Tongue (tissue), 3 donors: ENCODE measurements at places on chromosomes 7 and 10.

GRCh38 chr7:22476824-22477223 lies 23.2 kb downstream of the STEAP1B start:
- DNase-seq = no peak

- DNase-seq = no peak
Measured at GRCh38 chr10:112330162-112330561, 43.8 kb upstream of the ACSL5 start.

- DNase-seq = no peak
Measured at GRCh38 chr7:143379611-143380259, 1.4 kb upstream of the ZYX start.

DNA sequence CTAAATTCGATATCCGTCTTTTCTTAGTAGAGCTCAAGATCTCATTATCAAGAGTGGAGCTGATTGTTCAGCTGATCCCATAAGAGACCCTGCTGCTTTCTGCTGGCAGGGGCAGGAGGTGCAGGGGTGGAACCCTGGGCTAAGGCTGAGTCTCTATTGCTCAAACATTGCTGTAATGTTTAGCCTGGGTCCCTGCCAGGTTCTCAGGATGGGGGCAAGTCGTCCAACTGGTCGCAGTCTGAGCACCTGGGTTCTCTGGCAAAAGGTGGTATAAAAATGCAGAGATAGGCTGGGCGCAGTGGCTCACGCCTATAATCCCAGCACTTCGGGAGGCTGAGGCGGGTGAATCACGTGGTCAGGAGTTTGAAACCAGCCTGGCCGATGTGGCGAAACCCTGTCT lies 62.0 kb upstream of the NRBF2 start:
- no peak for DNase-seq

GRCh38 chr7:134891696-134892678 lies 94.3 kb upstream of the AGBL3 start:
- DNase-seq = peak; percentile 80

DNA sequence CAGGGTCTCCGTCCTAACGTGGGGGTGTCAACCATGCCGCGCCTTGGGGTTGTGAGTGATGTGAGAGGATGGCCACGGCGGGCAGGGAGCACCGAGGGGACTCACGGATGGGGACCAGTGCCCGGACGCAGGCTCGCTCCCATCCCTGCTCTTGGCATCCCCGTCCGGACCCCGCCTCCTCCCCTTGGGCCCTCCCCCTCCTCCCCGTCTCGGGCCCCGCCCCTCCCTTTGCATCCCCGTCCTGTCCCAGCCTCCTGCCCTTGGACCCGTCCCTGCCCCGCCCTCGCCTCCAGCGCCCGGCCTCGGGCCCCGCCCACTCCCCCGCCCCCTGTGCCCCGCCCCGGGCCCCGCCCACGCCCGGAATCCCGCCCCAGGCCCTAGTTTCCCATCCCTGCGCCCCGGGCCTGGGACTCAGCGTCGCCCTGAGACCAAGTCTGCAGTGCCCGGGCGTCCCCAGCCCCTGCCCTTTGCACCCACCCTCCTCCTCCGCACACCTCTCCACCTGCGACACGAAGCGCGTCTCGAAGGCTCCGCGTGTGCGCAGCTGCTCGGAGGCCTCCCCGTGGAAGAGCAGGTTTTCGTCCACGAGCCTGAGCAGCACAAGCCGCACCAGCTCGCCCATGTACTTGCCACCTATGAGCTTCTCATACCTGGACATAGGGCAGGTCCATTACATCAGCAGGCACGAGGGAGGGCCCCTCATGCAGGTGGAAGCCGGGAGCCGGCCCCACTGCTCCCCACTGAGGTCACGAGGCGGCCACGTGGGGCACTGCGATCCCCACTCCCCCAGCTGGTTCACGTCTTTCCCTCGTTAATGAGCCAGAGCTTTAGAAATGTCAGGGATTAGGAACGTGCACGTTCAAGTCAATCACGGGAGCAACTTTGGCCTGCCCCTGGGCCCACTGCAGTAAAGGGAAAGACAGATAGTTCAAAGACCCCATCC lies 5.1 kb upstream of the MYL7 start:
- DNase-seq = peak; percentile 88

DNA sequence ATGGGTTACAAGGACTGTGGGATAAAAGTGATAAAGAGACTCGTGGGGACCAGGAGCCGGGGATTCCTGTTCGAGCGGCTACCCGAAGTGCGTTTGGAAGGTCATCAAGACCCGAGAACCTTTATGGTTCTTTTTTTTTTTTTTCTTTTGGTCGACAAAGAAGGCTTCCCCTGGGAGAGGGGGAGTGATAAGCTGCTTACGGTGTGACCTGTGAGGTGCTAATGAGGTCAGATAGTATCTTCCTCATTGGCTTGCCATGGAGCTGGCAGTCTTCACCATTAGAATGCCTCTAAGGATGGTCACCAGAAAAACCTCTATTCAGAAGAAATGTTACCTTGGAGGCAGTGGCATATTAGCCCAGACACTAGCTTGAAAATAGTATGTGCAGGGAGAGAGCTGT lies 92.3 kb upstream of the STEAP4 start:
- DNase-seq = no peak

- no peak for DNase-seq
Measured at GRCh38 chr7:57256637-57257375, 124.6 kb upstream of the ZNF479 start.
